Activated T-cell treated with anti-CD3 and anti-CD28 coated beads, Interleukin-2, amount 50 U/mL, for 1 hour (primary cell): ENCODE measurements at places on chromosomes 16 and 17.

GRCh38 chr16:72938795-72939164 is 109.1 kb downstream of the ZFHX3 start:
- no peak for DNase-seq

- no peak for DNase-seq
Measured at GRCh38 chr16:60027351-60027750, 1293.2 kb upstream of the GOT2 start.

- DNase-seq = no peak
Measured at GRCh38 chr17:61362852-61363600, 36.6 kb upstream of the TBX2 start.

DNA sequence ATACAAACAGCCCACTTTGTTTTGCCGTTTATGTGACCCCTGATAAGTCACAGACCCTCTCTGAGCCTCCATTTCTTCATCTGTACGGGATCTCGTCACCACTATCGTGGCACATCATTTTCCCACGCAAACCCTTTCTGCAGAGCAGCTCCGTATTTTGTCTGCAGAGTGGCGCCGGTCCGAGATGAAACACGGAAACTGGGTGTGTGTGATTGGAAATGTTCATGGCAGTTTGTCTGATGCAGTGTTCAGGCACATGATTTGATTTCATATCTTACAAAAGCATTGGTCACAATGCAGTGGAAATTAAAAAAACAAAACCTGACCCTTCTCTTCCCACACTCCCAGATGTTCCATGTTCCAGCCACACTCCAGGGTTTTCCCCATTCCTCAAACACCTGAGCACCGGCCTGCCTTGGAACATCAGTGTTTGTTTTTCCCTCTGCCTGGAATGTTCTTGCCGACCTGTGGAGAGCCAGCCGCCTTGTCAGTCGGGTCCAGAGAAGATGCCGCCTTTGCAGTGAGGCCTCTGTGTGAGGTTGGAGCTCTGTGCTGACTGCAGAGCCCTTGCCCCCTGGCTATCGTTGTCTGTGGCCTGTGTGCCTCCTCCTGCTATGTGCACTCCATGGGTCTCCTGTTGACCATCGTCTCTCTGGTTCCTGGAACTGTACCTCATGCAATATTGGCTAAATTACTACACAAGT is 39.2 kb downstream of the NT5M start:
- DNase-seq = no peak

DNA sequence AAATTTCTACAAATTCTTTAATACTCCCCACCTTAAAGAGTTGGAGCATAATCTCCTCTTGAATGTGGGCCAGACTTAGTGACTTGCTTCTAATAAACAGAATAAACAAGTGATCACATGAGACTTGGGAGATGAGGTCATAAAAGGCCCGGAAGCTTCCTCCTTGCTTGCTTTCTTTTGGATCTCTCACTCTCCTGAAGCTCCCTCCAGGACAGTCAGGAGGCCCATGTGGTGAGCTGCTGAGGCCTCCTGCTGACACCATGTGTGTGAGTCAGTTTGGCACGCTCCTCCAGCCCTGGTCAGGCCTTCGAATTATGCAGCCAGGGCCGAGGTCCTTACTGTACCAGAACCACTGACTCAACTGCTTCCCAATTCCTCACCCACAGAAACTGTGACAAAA is 53.2 kb downstream of the NDEL1 start:
- DNase-seq = no peak

GRCh38 chr16:88744577-88745521 is 38.5 kb downstream of the CTU2 start:
- no peak for DNase-seq

DNA sequence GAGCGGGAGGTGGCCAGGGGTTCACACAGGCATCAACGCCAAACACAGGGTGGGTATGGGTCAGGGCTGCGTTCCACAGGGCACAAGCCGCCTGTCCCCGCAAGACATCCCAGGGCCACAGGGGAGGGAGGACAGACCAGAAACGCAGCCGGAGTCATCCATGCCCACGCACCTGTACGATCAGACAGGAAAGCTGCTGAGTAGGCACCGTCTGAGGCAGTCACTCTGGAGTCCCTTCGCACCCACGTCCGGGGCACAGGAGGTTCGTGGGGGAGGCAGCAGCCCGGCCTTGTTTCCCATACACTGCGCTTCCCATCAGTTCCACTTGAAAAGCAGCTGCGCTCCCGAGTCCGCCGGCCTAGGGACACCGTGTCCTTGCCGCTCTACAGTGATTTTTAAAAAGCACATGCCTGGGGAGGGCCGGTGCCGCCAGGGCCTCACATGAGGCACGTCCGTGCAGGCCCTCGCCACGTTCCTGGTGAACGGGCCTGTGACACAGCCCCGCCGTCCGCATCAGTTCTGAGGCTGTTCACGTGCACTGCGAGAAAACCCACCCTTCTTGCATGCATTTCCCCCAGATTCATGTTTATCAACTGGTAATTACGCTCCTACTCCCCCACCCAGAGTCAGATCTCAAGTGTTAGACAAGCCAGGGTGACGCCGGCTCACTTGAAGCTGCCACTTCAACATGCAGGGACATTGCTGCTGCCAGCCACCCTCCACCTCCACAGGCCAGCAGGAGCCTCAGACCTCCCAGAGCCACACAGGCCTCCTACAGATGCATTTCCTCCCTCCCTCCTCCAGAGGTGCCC is 34.8 kb downstream of the WDR45B start:
- DNase-seq = no peak

GRCh38 chr16:86150641-86151238 is 251.8 kb downstream of the IRF8 start:
- DNase-seq = no peak

DNA sequence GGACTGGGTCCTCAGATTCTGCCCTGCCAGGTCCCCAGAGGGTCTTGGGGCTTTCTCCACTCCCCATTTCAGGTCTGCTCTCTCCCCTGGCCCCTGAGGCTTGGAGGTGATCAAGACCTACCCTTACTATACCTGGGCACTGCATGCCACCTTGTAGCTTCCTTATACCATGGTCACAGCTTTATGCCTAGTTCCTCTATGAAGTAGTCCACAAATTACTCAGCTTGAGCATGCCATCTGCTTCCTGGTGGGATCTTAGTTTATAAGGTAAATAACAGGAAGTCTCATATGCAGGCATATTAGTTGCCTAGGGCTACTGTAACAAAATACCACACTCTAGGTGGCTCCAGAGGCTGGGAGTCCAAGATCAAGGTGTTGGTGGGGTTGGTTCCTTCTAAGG is 11.0 kb upstream of the PMFBP1 start:
- no peak for DNase-seq

DNA sequence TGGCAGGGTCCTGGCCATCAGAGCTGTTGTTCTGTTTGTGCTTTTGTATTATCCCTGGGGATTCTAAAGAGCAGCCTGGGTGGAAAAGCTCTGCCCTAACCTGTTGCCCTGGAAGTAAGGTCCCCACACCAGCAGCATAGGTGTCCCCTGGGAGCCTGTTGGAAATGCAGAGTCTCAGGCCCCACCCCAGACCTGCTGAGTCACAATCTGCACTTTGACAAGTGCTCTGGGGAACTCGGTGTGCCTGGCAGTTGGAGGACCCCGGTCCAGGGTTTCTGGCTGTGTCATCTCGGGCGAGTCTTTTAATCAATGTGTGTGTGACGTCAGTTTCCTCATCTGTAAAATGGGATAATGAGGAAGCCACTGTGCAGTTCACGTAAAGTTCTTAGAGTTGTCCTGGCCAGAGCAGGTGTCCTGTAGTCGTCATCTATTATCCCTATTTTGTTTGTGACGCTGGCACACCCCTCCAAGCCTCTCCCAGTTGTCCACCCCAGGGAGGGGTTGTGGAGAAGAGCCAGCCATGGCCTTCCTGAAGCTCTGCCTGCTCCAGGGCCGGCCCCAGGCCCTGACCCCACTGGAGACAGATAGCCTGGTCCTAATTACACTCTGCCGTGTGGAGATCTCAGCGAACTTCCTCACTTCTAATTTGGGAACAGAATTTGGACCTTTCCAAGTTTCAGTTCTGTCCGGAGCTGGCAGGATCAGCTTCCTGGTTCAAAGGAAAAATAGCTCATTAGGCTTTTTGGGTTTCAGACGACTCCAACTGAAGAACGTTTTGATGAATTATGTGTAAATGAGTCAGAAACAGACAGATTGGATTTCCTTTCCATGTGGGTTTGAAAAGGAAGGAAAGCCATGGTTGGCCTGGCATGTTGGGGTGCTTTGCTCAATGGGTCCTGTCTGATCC is 295.7 kb upstream of the FOXF1 start:
- no peak for DNase-seq

DNA sequence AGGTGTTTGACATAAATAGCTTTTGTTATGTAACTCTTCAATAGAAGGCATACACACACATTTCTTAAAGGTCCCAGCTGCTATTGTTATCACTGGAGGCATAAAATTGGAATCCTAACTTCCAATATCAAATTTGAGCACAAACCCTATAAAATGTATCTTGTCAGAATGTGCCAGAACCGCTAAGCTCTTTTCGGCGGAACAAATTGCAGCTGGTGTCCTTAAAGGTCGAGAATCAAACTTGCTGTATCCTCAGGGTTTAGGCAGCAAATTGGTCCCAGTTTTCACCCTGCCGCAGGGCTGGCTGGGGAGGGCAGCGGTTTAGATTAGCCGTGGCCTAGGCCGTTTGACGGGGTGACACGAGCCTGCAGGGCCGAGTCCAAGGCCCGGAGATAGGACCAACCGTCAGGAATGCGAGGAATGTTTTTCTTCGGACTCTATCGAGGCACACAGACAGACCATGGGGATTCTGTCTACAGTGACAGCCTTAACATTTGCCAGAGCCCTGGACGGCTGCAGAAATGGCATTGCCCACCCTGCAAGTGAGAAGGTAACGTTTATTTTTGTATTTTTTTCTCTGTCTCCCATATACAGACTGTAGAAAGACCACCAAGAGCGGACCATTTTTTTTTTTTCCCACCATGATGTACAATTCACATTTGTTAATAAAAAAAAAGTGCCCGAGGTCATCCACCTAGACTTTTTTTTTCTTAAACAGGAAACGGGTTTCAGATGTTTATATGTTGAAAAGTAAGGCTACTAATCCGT is 297.1 kb downstream of the IRF8 start:
- DNase-seq = no peak

DNA sequence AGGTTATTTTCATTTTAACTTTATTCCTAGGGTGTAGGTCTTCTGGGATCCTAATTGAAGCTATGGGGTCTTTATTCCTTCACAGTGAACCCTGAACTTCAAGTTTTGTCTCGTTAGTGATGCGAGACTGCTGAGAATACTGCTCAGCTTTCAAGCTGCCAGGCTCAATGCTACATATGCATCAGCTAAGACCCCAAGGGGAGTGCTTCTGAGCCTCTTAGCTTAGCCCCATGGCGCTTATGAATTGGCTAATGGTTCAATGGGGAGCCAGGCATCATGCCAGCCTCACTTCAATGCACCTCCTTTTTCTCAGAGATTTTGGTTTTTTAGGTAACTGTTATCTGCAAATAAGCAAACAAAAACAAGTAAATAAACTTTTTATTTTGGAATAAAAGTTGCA is 94.1 kb upstream of the SIAH1 start:
- DNase-seq = no peak

GRCh38 chr16:52465711-52466267 is 81.2 kb downstream of the TOX3 start:
- DNase-seq = no peak

- DNase-seq = no peak
Measured at GRCh38 chr17:30716461-30717290, 107.8 kb downstream of the CRLF3 start.

DNA sequence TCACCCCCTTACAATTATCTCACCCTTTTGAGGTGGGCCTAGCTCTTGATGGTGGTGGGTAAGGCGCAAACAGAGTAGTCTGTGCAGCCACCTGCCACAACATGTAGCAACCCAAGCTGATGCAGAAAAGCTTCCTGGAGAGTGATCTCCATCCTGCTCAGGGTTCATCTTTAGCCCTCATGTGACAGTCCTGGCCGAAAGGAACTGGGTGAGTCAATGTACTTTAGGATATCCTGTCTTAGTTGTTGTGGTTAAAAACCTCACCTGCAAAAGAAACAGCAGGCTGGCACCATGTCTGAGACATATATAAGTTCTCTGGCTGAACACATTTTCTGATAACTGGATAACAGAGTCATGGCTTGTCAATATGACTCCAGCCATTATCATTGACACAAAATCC is 183.5 kb upstream of the CPHXL start:
- no peak for DNase-seq

- no peak for DNase-seq
Measured at GRCh38 chr16:11620243-11621003, 33.7 kb upstream of the LITAF start.

DNA sequence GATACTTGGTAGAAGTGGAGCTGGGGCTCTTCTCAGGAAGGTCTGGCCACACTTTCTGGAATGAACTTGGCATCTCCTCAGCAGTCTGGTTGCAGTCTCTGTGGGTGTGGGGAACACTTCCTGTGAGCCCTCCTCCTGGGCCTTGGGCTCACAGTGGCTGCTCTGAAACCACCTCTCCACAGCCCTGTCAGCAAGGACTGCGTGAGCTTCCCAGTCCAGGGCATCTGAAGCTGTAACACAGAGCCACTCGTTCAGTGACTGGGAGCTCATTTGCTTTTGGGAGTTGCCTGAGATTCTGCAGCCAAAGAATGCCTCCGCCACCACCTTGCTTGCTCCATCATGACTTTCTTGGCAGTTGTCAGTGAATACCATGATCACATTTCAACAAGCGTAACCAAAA is 60.0 kb downstream of the CLEC16A start:
- DNase-seq = no peak

- DNase-seq = no peak
Measured at GRCh38 chr17:80901319-80901718, 90.3 kb upstream of the CHMP6 start.

DNA sequence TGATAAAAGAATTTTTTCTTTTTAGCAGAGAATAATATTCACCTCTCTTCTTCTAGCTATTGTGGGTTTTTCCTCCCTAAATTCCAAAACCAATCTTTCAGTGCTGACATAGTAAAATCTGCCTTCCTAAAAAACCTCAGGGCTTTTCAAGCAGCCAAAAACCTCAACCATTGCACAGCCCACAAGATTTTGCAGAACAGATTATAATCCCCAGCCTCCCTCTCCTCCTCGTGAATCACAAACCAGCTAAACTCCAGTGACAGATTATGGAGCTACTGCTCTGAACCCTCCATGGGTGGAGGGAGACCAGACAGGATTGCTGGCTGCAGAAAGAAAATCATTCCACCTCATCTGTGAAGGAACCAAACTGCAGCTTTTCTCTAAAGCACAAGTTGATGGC is 341.6 kb downstream of the SOX9 start:
- DNase-seq = no peak

- no peak for DNase-seq
Measured at GRCh38 chr17:64200080-64201032, 62.7 kb downstream of the TEX2 start.

GRCh38 chr17:3879186-3879585 is 13.7 kb downstream of the CAMKK1 start:
- no peak for DNase-seq
